NCI-H774 (cell line): ENCODE measurements at places on chromosomes 7 and 10.
A peak's percentile ranks its signal among the peaks of the same experiment; 100 is the strongest.

- no peak for DNase-seq
These were observed 9.7 kb downstream of the ITPRIP start for GRCh38 chr10:104328646-104328895.

DNA sequence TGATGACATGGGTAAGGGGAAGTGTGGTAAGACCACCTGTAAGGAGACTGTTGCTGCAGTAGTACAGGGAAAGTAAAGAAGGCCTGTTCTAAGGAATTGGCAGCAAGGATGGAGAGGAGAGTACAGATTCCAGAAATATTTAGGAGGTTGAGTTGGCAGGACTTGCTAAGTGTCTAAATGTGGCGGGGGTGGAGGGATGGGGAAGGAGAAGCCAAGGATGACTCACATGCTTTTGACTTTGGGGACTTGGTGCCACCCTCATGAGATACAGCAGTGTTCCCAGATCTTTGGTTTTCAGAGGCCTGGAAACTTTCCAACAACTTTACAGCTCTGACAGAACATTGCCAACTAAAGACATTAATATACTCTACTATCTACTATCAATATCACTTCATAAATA is 45.4 kb downstream of the CDK6 start:
- DNase-seq, result no peak

DNA sequence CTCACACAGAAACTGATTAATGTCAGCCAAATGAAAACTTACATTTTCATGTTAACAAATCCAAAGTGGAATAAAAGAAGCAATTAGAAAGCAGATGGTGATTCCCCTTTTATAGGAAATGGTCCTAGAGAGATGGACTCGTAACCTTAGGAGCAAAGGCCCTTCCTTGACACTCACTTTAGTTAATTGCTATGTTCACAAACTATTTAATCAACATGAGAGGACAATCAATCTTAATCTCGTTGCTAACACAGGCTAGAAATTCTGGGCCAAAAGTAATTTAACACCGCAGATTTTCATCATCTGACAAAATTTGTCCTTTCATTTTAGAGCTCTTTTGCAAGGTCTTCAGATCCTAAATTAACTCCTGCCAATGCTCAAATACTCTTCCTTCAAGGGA is 64.0 kb upstream of the DNAJB12 start:
- peak; percentile 1 for DNase-seq

DNA sequence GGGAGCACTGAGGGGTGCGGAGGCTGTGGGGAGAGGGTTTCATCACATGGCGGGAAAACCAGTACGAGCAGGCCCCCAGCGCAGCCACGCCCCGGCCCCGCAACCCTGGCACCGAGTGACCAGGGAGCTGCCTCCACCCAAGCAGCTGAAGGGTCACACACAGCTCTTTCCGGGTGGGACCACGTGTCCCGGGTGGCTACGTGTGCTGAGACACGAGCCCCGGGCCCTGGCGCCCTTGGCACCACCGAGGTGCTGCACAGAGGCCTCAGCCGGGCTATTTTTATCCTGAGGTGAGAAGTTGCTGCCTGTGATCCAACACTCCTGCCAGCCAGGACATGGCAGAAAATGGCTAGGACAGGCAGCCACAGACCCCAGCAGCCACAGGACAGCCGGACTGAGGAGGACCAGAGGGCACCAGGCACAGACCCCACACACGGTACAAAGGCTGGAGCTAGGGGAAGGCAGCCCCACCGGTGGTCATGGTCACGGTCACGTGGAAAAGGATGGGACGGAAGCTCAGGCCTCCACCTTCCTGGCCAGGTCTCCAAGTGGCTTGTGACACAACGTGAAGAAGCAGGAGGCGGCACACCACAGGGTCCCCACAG is 223.7 kb downstream of the MAD1L1 start:
- DNase-seq, result no peak

- DNase-seq, result no peak
These were observed 88.9 kb upstream of the MKX start for GRCh38 chr10:27834476-27834875.

- DNase-seq, result no peak
These were observed 609.0 kb upstream of the DPP6 start for GRCh38 chr7:153443032-153443701.

DNA sequence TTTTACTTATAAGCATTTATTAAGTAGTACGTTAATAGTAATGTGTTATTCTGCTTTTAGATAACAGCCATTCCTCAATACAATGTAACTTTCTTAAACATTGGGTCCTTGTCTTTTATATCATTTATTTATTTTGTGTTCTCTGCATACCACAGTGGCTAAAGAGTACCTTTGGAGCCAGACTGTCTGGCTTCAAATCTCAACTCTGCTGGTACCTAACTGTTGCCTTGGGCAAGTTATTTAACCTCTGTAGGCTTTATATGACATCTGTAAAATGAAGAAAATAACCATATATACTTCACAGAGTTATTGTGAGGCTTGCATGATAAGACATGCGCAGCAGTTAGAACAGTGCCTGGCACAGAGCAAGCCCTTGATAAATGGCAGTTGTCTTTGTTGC is 397.6 kb downstream of the MDFIC start:
- no peak for DNase-seq

- peak; percentile 25 for DNase-seq
These were observed 230.9 kb downstream of the CAMK1D start for GRCh38 chr10:12579954-12580858.

- no peak for DNase-seq
These were observed 227.9 kb upstream of the PRSS58 start for GRCh38 chr7:142485617-142486226.

DNA sequence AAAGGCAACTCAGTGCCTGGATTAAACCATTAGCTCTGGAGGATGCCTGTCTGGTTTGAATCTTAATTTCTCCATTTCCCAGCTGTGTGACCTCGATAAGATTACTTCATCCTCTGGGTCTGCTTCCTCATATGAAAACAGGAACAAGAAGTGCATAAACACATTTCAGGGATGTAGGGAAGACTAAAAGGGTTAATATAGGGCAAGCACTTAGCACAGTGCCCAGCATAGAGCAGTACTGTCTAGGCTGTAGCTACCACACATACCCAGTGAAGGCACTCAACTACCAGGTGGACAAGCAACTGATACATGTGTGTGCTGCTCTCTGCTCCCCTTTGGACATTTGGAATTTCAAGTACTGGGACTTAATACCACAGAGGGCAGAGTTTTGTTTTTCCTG is 85.4 kb downstream of the KCNMA1 start:
- no peak for DNase-seq

DNA sequence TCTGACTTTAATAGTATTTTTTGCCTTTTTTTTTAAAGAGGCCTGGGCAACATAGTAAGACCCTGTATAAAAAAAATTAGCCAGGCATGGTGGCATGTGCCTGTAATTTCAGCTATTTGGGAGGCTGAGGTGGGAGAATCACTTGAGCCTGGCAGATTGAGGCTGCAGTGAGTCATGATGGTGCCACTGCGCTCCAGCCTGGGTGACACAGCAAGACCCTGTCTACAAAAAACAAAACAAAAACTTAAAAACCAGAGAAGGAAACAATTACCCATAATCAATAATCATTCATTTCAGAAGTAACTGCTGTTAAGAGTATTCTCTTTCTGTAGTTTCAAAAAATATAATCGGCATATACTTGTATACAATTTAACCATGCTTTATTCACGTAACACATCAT is 28.0 kb downstream of the VPS26A start:
- DNase-seq, result no peak

- no peak for DNase-seq
These were observed 36.4 kb upstream of the SRRM3 start for GRCh38 chr7:76165106-76165972.

GRCh38 chr10:44465401-44466115 is 80.7 kb upstream of the CXCL12 start:
- no peak for DNase-seq
